ENCODE measurements at places on chromosomes 13 and 19. TPM values are rescaled to one million over a fixed set of nuclear protein-coding genes. Genes with fewer than 3 reads are reported as not detected.

Gene UPK1A
- 10.7 TPM for polyA plus RNA-seq

Gene LGALS7
- polyA plus RNA-seq = 2,874 TPM

Gene PRDX2
- 323 TPM for polyA plus RNA-seq

Gene WASF3
- polyA plus RNA-seq = 1.5 TPM

Gene RPS28
- 804 TPM for polyA plus RNA-seq

Gene KLF1
- polyA plus RNA-seq = not detected

Gene PDE4C
- 0.39 TPM for polyA plus RNA-seq

Gene SIGLEC10
- polyA plus RNA-seq = 0.65 TPM

Gene ATP4B
- 0.04 TPM for polyA plus RNA-seq

Gene CEACAM21
- 0.24 TPM for polyA plus RNA-seq

Gene ITGBL1
- polyA plus RNA-seq = 1.0 TPM
